Stimulated activated CD4-positive, alpha-beta T cell treated with anti-CD3 and anti-CD28 coated beads, Interleukin-15, amount 100 ng/mL, for 24 hours (primary cell): ENCODE measurements at places on chromosomes 3 and 15.

DNA sequence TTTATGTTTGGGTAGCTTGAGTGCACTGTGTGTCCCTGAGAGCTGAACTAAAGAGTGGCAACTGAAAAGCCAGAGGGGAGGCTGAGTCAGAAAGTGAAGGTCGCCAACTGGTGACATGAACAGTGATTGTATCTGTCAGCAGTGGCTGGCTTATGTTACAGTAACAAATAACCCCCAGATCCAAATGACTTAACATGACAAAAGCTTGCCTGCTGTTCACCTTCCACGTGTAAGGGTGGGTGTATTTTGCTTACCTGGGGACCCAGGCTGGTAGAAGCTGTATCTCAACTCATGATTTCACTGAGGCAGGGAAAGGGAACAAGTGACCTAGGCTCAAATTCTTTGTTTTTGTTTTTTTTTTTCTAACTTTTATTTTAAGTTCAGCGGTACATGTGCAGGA lies 147.3 kb downstream of the THSD4 start:
- DNase-seq: no peak

DNA sequence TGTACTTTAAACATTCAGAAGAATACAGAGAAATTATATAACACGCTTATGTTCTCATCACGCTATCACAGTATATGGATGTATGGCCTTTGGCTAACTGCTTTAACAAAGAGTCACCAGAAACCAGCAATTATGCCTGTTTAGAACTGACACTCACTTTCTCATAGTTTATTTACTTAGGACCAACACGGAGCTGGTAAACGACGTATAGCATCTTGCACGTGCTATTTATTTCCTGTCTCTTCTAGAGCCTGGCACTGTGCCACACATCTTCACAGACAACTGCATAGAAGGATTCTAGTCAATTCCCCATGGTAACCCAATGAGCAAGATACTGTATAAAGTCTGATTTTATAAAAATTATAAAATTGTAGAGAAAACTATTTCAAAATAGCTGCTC lies 43.6 kb downstream of the TBC1D2B start:
- peak; percentile 34 for DNase-seq

GRCh38 chr3:127304121-127304744 lies 16.4 kb upstream of the PRR20G start:
- no peak for DNase-seq

GRCh38 chr3:112405845-112406244 lies 72.9 kb downstream of the CD200 start:
- DNase-seq: peak; percentile 58

- DNase-seq: no peak
Observed at GRCh38 chr15:47678040-47678439, 39.3 kb upstream of the SEMA6D start.

GRCh38 chr3:72114773-72115172 lies 329.8 kb upstream of the PROK2 start:
- no peak for DNase-seq

- no peak for DNase-seq
Observed at GRCh38 chr15:66999046-66999968, 66.1 kb upstream of the SMAD3 start.

DNA sequence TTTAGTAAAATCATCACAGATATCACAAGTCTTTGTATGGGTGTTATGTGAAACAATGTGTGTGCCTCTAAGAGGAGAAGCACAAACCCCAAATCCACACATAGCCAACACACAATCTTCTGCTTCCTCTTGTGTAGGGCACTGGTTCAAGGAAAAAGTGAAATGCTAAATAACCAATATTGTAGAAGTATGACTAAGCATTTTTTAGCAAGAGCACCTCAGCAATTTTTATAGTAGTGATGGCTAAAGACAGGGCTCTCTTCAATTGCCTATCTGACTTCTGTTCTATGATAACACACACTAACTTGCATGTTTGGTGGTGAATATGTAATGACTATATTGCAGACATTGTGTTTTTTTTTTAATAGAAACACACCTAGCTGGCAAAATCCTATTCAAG lies 997.9 kb upstream of the ALCAM start:
- DNase-seq: no peak

DNA sequence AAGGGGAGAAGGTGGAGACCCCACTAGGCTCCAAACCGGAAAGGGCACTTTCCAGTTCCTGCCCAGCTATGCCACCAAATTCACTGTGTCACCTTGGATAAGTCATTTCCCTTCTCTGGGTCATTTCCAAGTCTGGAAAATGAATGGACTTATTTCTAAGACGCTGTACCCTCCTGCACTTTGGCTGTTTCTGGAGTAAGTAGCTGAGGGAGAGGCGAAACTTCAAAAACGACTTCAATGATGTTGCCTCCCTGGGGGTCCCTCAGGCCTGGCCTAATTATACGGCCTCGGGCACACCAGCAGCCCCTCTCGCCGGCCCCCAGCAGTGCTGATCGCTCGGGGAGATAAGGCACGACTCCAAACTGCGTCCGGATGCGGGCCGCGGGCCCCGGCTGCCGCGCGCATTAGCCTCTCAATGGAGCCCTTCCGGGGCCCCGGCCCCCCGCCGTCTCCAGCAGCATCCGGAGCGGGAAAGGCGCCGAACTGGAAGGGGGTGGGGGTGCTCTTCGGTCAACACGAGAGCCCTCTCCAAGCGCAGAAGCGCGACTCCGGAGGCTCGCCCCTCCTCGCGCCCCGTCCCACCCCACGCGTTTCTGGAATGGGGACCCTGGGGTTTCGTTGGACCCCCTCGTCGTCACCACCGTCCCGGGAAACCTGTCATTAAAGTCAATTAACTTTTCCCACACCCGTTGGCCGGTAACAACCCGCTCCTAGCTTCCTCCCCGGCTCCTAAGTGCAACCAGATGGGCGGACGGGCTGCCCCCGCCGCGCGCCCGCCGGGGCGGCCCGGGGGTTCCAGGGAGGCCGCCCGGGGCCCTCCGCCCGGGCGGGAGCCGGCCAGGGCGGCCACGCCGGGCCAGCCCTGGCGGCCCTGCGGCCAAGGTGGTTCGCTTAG lies 4.8 kb downstream of the HES1 start:
- peak; percentile 58 for DNase-seq

DNA sequence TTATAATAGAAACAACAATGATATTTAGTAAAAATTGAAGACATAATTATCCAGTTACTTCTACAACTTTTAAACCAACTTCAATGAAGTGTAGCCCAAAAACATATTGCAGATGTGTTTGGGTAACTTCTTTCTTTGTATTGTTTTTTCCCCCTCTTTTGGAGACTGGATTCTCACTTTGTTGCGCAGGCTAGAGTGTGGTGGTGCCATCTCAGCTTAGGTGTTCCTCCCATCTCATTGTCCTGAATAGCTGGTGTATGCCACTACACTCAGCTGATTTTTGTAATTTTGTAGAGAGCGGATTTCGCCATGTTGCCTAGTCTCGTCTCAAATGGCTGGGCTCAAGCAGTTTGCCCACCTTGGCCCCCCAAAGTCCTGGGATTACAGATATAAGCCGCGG lies 148.1 kb downstream of the FNDC3B start:
- no peak for DNase-seq

DNA sequence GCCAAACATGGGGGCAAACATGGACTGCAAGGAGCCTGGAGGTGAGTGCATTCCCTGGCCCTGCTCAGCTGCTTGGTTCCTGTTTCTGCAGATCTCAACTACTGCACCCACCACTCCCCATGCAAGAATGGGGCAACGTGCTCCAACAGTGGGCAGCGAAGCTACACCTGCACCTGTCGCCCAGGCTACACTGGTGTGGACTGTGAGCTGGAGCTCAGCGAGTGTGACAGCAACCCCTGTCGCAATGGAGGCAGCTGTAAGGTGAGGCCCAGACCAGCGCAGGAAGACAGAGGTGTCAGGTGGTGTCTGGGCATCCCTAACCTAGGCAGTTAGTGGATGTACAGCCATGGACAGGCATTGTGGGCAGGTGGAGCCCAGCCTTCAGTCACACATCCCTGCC lies 5.3 kb downstream of the DLL4 start:
- DNase-seq: no peak

- DNase-seq: no peak
Observed at GRCh38 chr3:14943042-14943441, 4.3 kb upstream of the NR2C2 start.

- DNase-seq: no peak
Observed at GRCh38 chr3:40877631-40878463, 321.5 kb upstream of the CTNNB1 start.

- no peak for DNase-seq
Observed at GRCh38 chr3:13323822-13324221, 96.3 kb downstream of the NUP210 start.

DNA sequence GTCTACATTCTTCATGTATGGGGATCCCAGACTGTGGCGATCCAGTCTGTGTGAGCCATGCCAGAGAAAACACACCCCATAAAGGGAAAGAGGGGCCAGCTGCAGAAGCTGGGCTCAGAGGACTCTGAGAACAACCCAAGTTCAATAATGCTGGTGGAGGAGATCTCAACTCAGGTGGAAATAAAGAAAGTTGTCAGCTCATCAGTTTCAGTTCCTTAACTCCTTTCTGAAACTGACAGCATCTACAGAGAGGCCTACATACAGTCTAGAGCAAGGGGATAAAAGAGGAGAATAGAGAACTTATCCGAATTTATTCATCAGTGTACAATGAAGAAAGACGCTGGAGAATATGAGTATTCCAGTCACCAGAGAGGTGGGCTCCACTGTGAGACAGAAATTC lies 77.0 kb downstream of the NTRK3 start:
- DNase-seq: no peak

GRCh38 chr3:99626417-99626788 lies 12.0 kb upstream of the COL8A1 start:
- DNase-seq: no peak

DNA sequence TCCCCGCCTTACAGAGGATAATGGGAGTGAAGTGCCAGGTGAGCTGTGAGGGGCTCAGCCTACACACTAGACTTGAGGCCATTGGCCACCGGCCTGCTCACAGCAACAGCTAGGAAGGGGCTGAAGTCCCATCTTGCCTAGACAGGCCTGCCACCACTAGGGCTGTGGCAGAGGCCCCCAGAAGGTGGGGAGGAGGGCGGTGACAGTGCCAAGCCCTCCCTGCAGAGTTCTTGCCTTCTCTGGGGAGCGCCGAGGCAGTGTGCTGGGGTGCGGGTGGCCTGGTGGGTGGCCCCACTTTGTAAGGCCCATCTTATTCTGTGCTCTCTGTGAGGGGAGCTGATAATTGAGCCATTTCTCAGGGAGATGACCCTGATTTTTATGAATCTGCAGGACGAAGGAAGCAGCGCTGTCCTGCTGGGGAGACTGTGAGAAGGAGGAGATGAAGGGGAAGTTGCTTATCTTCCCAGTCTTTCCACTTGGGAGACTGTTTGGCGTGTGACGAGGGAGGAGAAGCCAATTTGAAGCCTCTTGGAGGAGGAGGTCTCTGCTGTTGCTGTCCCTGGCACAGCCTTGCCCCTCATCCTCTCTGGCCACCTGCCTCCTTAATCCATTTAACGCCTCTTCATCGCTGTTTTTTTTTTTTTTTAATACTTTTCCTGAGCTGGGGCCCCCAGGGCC lies 104.3 kb downstream of the LINGO1 start:
- DNase-seq: no peak

GRCh38 chr3:120418866-120419490 lies 31.8 kb downstream of the FSTL1 start:
- DNase-seq: peak; percentile 11

- DNase-seq: no peak
Observed at GRCh38 chr3:118011910-118012309, 1022.7 kb downstream of the IGSF11 start.

GRCh38 chr3:113210604-113211329 lies 590 bp upstream of the BOC start:
- no peak for DNase-seq

DNA sequence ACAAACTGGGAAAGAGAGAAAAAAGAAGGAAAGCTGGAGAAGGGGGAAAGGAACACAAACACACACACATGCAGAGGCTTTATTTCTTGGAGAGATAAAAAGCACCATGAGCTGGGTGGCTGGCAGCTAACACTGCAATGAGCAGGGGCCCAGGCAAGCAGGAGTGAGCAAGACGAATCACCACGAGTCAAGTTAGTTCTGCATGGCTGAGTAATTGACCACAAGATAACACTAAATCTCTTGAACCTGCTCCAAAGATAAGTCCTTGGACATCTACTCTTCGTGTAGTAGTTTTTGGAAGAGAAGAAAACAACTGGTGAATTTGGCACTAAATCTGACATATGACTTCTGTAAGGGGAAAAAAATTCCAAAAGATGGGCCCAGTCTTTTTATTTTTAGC lies 100.9 kb downstream of the MYO5A start:
- DNase-seq: peak; percentile 28

DNA sequence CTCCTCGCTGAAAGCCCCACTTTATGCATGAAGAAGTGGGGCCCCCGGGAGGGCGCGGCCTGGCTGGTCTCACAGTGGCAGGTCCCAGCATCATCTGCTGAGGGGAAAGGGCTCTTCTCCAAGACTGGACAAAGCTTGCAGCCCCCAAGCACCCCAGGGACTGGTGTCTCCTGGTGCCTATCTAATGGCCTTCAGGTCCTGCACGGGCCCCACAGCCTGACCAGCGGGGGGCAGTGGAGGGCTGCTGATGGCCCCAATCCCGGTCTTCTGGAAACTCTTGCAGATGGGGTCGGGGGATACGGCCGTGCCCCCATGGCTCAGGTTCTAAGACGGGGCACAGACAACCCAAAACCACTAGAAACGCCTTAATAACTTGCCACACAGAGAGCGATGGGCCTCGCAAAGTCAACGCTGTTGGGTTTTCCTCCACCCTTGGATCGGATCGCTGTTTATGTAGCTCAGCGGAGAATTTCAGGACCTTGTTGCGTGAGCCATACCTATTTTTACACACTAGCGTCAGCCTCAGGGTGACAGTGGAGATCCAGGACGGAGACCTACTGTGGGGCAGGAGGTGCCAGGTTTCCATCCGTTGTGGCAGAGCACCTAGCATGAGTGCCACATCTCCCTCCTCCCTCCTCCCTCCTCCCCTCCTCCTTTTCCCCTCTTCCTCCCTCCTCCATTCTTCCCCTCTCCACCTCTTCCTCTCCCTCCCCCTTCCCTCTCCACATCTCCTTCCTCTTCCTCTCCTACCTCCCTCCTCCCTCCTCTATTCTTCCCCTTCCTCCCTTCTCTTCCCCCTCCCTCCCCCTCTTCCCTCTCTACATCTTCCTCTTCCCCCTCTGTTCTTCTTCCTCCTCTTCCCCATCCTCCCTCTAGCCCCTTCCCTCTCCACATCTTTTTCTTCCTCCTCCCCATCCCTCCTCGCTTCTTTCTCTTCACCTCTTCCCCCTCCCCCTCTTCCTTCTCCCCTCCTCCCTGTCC lies 79.3 kb upstream of the ALDH1L1 start:
- DNase-seq: peak; percentile 28

GRCh38 chr3:185732782-185733181 lies 92.1 kb downstream of the IGF2BP2 start:
- DNase-seq: no peak

- no peak for DNase-seq
Observed at GRCh38 chr3:122178711-122179110, 4.8 kb upstream of the CASR start.

DNA sequence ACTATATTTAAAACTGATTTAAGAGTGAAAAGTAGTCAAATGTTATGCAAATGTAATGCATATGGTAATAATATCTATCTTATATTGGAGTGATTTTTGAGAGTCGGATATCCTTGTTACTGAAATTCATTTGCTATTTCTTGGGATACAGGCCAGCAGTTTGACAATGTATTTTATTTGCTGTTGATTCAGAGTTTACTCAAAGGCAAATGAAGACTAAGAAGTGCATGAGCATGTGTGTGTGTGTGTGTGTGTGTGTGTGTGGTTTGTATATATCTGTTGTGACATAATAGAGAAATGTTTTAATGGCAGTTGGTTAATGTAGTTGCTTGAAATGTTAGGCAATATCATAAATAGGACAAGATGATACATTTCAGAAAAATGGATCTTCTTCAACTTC lies 39.0 kb downstream of the UNC13C start:
- DNase-seq: no peak
